ENCODE measurements at places on chromosomes 2 and 18. TPM values are rescaled to one million over a fixed set of nuclear protein-coding genes. Genes with fewer than 3 reads are reported as not detected.

IL37 gene
- 1.5 TPM for total RNA-seq

DNA sequence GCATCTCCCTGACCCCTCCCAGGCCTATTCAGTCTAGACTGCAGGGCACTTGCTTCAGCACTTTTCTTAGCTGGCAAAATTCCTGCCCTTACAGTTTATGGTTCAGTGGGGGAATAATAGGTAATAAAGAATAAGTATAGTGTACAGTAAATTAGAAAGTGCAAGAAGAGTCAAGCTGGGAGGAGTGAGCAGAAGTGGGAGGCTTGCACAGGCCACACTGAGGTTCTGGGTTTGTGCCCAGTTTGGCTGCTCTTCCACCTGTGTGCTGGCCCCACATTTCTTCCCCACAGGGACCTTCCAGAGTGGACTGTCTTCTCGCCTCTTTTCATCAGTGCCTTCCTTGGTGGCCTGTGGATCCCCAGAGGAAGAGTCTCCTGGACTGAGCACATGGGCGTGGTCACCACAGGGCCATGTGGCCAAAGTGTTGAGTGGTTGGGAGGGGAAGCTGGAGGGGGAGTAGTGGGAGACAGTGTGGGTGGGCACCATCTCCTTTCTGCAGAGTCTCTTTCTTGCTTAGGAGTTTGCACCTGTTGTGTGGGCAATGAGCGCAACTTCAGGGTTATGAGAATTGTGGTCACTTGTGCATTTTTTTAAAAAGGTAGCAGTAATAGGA is 128.6 kb upstream of the ZSWIM2 start:
- DNase-seq = no peak

- no peak for DNase-seq
These were observed 77.5 kb downstream of the EIF2AK3 start for GRCh38 chr2:88549616-88550292.

DNA sequence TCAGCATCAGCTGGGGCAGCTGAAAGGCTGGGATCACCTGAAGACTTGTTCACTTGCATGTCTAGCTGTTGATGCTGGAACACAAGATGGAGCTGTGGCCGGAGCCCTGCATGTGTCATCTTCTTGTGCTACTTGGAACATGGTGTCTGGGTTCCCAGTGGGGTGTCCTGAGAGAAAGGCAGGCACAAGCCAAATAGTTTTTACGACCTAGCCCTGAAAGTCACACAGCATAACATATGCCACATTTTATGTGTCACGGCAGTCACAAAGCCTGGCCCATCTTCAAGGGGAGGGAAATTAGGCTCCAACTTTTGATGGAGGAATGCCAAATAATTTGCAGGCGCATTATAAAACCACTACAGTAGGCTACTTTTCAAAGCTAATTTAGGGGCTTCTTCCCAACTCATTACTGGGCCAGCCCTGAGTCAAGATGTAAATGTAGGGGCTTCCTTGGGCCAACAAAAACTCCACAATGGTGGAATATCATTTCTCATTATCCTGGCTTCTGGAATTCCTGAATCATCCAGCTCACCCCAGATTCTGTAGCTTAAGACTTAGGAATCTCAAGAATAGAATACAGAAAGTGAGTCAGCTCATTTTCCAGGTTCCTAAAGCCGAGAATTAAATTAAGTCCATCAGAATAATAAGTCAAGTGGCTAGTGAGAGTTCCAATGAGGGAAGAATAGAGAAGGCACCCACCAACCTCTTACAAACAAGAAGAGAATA is 543.0 kb downstream of the TNS1 start:
- DNase-seq = no peak

DNA sequence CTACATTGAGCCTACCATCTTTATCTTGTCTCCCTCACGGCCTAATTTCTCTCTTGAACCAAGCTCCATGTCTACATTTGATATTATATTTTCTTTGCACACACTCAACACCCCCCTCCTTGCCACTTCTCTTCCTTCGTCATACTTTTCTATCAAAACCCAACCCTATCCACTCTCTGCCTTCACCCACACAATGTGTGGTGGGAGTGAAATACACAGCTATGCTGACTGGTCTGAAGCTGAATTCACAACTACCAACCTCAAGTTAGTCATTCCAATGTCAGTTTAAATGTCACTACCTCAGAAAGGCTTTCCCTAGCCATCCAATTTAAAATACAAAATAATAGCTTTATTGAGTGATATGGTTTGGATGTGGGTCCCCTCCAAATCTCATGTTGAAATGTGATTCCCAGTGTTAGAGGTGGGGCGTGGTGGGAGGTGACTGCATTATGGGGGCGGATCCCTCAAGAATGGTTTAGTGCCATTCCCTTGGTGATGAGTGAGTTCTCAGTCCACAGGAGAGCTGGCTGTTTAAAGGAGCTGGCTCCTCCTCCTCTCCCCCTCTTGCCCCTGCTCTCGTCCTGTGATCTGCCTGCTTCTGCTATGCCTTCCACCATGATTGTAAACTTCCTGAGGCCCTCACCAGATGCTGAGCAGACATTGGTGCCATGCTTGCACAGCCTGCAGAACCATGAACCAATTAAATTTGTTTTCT is 112.1 kb downstream of the DTNB start:
- DNase-seq = no peak

DNA sequence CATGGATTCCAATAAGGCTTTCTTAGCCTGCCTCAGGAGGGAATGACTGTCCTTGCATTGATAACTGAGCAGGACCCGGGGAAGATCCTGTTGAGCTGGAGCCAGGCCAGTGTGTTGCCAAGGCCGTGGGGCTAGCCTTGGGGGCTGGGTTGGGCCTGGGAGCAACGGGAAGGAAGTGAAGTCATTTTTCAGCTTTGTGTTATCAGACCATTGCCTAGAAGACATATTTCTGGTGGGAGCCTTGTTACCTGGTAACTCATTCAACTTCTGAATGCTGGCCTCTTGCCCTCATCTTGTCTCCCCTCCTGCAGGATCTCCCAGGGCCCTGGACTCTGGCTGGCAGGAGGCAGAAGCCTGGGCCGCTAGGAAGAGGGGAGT is 92.7 kb upstream of the MGAT5 start:
- DNase-seq = no peak

DNA sequence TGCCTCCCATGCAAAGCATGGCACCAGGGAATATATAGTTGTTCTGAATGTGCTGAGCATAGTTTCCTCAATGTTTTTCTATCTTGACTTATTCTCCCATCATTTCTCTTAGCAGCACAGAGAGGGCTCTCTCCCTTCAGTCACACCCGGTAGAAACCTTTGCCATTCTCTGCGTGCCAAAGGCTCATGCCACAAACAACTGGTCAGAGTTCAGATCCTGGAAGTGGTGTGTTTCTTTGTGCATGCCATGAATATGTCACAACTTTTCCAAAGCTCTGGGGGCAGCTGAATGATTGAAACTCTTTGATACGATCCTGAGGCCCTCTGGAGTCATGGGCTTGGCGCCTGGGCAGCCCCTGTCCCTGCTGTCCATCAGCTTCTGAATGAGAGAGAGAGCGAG is 28.0 kb upstream of the EDAR start:
- DNase-seq = no peak

GRCh38 chr18:23207191-23207955 is 72.1 kb downstream of the CABLES1 start:
- DNase-seq = no peak

All from left colon (tissue), 2 donors.